ACHN (cell line): ENCODE measurements at places on chromosomes 13 and 19.

DNA sequence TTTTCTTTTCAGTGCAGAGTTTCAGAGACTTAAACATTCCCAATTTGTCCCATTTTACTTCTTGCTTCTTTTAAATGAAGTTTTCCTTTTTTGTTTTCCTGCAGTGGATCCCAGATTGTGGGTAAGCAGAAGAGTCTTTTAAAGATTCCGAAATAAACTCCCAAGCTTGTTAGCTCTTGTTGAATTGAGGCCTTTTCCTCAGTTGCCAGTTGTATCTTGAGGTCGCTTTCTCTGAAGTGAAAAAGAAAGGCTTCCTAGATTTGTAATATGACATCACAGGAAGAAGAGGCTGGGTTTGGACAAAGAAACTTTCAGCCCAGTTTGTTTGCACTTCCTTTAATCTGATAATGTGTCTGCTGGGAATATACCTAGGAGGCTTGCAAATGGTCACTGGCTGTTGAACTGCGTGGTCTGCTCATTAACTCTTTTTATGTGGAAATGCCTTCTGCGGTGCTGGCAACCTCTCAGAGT, at the start of gene LPAR6:
Gene LPAR6 (minus strand): TSS at position 233 of the 471 bp plus-strand sequence. CDS start 690 bp downstream, outside the sequence.
- peak; percentile 60 for DNase-seq

DNA sequence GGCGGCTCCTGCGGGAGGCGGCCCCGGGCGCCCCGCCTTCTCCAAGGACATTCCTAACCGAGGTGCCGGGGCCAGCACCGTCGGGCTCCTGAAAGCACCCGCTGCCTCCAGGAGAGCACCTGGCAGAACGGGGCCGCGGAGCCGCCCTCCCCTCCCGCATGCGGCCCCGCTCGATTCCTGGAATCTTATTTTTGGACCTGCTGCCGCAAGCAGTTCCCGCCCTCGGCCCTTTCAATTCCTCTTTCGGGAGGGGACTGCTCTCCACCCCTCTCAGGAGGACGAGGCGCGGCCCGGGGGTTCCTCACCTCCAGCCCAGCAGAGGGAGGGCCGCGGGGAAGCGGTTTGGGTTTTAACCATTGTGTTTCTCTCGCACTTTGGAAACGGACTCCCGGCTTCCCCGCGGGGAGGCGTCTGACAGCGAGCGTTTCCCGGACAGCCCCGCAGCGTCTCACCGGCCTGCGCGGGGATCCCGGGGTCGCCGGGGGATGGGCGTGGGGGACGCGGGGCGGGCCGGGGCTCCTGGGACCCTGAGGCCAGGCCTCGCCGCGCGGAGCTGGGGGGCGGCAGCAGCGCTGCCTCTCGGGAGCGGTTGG, 849 bp downstream of the GAS6 start:
- DNase-seq = no peak

GRCh38 chr19:34127684-34128189, 44.6 kb upstream of the LSM14A start:
- no peak for DNase-seq

- peak; percentile 33 for DNase-seq
These were observed 73.1 kb downstream of the TNFSF13B start for GRCh38 chr13:108342369-108343289.

GRCh38 chr19:8034178-8034525, 18.4 kb upstream of the CCL25 start:
- DNase-seq = no peak

GRCh38 chr13:108595436-108596274, 33.8 kb upstream of the MYO16 start:
- no peak for DNase-seq

DNA sequence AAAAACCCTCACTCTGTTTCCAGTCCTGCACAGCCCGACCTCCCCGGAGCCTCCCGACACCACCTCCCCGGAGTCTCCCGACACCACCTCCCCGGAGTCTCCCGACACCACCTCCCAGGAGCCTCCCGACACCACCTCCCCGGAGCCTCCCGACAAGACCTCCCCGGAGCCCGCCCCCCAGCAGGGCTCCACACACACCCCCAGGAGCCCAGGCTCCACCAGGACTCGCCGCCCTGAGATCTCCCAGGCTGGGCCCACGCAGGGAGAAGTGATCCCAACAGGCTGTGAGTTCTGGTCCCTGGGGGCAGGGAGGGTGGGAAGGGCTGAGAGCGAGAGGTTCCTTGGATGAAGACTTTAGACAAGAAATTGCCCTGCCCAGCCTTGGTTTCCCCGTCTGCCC, 5.4 kb downstream of the MADCAM1 start:
- no peak for DNase-seq

DNA sequence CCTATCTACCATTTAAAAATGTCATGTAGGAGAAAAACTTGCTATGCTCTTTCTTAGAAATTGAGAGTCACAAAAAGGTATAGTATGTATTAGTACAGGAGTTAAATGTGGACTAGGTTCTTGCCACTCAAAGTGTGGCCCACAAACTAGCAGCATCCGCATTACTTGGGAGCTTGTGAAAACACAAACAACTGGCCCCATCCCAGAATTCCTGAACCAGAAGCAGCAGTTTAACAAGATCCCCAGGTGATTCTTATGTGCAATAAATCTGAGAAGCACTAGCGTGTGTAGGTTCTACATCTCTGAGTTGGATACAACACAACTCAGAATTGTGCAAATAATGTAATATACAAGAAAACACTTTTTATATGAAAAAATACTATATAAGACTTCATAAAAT, 325.9 kb downstream of the DCT start:
- DNase-seq = no peak

GRCh38 chr19:9565900-9566705, 18.2 kb downstream of the ZNF121 start:
- peak; percentile 24 for DNase-seq

- no peak for DNase-seq
These were observed 25.3 kb downstream of the PEX11G start for GRCh38 chr19:7463575-7463974.

GRCh38 chr13:45918597-45918996, 67.0 kb upstream of the SIAH3 start:
- no peak for DNase-seq

DNA sequence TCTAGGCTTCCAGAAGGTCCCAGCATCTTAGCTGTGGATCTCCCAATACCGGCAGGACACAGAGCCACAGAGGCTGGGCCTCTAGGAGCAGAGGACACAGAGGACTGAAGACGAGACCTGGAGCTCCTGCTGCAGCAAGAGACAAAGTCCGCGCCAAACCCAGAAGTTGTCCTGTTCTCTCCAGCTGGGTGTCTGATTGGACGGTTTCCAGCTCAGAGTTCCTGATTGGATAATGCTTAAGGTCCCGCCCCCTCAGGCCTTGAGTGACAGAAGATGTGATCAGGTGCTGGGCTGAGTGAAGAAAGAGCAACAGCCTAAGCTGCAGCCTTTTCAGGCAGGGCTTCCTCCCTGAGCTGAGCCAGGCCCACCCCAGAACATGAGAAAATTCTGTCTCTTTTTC, 59.9 kb upstream of the ZNF85 start:
- no peak for DNase-seq

DNA sequence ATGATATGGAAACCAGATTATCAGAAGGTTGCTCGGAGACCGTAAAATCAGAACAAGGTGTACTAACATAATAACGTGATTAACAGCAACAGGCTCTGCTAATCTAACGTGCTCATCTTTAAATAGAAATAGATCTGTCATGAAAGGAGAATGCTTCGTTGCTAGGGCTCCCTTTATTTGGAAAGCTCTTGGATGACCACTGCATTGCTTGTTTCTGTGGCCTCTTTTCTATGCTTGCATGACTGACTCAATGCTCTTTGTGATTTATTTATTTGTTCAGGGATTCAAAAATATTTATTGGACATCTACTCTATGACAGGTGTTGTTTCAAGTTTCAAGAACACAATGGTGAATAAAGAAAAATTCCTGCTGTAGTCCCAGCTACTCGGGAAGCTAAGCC, 22.3 kb upstream of the ZDHHC20 start:
- no peak for DNase-seq

DNA sequence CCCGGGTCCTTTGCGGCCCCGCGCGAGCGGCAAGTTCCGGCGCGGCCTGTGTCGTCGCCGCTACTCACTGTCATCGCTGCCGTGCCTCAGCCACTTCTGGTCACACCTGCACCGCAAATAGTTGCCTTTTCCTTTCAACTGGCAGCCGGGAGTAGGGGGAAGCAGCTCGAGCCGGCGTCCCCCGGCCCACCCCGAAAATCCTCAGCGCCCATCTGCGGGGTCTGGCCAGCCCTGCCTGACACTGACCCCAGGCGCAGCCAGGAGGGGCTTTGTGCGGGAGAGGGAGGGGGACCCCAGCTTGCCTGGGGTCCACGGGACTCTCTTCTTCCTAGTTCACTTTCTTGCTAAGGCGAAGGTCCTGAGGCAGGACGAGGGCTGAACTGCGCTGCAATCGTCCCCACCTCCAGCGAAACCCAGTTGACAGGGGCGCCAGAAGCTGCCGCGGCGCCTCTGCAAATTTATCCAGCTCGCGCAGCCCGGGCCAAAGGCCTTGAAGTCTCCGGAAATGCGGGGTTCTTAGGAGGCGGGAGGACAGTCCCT, 1.7 kb downstream of the PDX1 start:
- DNase-seq = no peak

DNA sequence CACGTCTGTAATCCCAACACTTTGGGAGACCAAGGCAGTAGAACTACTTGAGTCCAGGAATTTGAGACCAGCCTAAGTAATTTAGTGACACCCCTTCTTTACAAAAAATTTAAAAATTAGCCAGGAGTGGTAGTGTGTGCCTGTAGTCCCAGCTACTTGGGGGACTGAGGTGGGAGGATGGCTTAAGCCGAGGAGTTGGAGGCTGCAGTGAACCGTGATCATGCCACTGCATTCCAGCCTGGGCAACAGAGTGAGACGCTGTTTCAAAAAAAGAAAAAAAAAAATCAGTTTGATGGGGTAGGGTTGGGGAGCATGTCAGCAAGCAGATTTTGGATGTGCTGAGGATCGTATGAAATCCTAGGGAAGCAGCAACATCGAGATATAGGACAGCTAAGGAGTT, 4.2 kb downstream of the CEACAM19 start:
- no peak for DNase-seq

DNA sequence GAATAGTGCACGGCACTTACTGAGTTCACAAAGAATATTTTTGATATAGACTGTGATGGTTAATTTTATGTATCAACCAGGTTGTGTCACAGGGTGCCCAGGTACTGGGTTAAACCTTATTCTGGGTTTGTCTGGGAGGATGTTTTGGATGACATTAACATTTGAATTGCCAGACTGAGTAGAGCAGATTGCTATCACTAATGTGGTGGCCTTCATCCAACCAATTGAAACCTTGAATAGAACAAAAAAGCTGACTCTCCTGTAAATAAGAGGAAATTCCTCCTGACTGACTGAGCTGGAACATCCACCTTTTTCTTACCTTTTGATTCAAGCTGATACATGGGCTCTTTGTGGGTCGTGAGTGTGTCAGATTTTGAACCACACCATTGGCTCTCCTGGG, 1424.4 kb upstream of the MIR17HG start:
- DNase-seq = no peak

GRCh38 chr19:12956446-12957388, at the start of gene GADD45GIP1:
TSS of gene GADD45GIP1 (minus strand) at chr19:12957223. CDS start at chr19:12957212, 11 bp downstream.
- DNase-seq = peak; percentile 78

GRCh38 chr19:44747739-44748425, 626 bp upstream of the BCL3 start:
- peak; percentile 65 for DNase-seq

DNA sequence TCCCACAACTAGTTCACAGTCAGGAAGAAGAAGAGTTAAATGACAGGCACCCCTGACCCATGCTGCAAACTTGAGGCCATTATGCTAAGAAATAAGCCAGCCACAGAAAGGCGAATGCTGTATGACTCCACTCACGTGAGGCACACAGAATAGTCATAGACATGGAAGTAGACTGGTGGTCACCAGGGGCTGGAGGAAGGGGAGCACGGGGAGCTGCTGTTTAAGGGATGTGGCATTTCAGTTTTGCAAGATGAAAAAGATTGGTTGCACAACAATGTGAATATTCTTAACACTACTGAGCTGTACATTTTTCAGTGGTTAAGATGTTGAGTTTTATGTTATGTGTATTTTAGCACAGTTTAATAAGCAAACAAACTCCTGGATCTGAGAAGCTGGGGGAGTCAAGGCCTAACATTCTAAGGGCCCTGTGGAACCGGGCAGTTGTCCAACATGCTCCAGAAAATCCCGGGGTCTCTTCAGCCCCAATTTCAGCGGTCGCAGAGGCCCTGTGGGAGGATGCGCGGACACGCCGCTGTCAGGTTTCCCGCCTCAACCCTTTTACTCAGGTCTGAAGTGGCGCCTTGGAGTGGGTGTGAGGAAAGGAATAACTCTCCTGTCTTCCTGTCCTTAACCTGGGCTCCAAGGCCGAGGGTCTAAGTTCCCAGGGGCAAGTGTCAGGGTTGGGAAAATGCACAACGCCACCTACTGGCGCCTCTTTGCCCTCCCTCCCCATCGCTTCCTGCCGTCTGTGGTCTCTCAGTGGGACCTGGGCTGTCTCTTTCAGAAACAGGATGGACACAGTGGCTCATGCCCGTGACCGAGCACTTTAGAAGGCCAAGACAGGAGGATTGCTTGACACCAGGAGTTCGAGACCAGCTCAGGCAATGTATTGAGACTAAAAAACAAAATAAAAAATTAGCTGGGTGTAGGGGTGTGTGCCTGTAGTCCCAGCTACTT, 4.4 kb upstream of the TMEM272 start:
- DNase-seq = peak; percentile 8

DNA sequence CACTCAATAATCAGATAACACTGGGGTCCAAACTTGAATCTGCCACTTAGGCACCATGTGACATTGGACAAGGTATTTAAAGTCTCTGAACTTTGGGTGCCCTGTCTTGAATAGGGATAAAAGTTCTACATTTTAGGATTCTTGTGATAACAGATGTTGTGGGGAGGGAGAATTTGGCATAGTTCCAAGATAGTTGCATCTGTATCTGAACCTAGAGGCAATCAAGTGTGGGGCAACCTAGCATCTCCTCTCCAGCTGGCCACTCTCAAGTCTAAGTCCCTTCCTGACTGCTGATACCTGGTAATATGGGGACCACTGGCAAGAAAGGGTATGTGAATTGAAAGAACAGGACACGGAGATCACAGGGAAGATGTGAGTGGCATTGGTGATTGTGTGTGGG, 256.1 kb downstream of the FOXO1 start:
- no peak for DNase-seq
